Activated naive CD4-positive, alpha-beta T cell treated with Interleukin-2 at 50 U/mL for 16 hours (primary cell): ENCODE measurements at places on chromosomes 7 and 10.

- DNase-seq, result no peak
These were observed 83.9 kb upstream of the FGFR2 start for GRCh38 chr10:121681997-121682687.

DNA sequence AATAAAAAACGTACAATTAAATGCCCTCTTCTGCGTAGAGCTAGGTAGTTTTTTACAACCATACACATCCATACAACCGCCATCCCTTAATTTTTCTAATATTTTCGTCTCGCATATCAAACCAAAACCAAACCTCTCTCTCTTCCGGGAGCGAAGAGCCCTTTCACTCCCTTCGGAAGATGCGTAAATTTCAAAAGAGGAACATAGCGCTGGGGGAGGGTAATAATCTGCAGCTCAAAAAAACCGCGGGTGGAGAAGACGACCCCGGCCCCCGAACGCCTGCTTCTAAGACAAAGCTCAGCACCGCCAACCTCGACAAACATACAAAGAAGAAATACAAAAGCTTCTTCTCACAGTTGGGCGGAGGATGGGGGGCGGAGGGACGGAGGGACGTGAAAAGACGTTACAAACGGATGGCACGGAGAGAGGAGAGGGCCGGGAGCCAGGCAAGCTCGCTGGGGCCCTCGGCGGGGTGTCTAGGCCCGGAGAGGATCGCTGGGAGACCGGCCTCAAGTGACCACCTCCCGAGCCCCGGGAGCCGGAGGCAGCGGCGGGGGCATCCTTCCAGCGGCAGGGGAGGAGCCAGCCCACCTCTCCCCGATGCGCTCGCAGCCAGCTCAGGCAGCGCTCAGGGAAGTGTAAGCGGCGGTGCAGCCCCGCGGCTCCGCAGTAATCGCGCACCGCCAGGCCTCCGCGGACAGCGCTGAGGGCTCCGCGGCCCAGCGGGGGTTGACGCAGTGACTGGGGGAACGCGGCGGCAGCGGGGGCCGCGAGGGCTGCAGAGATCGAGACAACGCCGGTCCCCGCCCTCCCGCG, 851 bp downstream of the MKRN1 start:
- peak; percentile 50 for DNase-seq

GRCh38 chr7:77985974-77986339, 187.4 kb downstream of the PHTF2 start:
- no peak for DNase-seq

- no peak for DNase-seq
These were observed 9.6 kb upstream of the STRA8 start for GRCh38 chr7:135224027-135224426.

GRCh38 chr7:11212816-11213215, 239.1 kb downstream of the PHF14 start:
- DNase-seq, result no peak
